ENCODE measurements at places on chromosomes 3 and 15.

GRCh38 chr3:3038201-3038991 is 71.8 kb downstream of the IL5RA start:
- DNase-seq: no peak

DNA sequence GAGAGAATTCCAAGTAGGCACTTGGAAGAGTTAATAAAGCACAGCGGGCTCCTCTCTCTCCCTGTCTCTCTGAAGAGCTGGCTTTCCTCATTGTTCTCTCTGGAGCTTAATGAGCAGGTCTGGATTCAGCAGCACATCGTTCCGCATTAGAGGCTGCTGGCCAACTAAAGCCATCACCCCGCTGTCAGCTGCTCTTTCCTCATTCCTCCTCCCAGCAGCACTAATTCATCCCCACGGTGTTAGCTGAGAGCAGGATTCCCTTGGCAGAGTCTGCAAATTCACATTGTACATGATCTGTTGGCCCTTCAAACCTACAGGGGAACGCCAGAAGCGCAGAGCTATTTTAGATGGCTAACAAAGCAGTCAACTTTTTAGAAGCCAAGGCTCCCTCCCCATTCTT is 44.2 kb downstream of the SGO1 start:
- no peak for DNase-seq

DNA sequence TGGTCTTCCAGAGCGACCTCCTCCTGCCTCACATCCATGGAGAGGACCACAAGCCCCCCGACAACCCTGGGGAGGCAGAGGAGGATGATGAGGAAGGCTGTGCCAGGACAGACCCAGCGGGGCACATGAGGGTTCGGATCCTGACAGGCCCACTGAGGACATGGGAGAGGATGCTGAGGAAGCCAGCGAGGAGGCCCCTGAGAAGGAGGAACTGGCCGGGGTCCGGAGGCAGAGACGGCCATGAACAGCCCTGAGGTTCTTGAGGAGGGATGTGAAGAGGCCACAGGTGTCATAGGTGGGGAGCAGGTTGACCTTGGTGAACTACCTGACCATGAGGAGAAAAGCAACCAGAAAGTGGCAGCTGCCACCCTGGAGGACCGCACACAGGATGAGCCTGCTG is 54.9 kb upstream of the WNT7A start:
- DNase-seq: no peak

GRCh38 chr15:95215017-95215416 is 983.7 kb downstream of the MCTP2 start:
- DNase-seq: no peak

DNA sequence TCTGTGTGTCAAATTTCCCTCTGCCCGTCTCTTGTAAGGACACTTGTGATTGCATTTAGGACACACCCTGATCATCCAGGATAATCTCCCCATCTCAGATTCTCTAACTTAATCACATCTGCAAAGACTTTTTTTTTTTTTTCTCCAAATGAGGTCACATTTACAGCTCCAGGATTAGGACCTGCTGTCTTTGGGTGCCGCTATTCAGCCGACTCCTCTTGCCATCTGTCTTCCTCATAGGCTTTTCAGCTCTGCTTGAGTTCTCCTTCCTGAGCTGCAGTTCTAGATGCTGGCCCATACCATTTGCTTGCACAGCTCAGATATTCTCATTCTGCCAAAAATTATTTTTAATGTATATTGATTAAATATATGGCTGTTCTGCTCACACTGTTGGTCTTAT is 94.3 kb upstream of the TLE3 start:
- no peak for DNase-seq

DNA sequence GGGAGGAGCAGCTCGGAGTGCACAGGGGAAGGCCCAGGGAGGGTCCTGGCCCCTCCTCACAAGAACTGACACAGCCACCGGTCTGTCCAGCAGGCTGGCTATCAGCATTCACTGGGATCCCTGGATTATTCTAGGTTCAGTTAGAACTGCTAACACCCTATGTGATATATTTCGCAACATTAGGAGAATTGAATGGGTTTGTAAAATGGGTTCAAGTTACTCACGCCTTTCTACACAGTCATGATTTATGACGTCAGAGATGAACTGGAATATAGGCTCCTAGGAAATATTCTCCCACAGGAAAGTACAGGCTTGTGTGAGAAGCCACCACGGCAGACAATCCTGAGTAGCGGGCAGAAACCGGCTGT is 969 bp upstream of the BSN start:
- no peak for DNase-seq

GRCh38 chr15:100383302-100384107 is 41.7 kb upstream of the ADAMTS17 start:
- DNase-seq: no peak

- DNase-seq: no peak
Measured at GRCh38 chr3:128337305-128337704, 129.4 kb downstream of the DNAJB8 start.

DNA sequence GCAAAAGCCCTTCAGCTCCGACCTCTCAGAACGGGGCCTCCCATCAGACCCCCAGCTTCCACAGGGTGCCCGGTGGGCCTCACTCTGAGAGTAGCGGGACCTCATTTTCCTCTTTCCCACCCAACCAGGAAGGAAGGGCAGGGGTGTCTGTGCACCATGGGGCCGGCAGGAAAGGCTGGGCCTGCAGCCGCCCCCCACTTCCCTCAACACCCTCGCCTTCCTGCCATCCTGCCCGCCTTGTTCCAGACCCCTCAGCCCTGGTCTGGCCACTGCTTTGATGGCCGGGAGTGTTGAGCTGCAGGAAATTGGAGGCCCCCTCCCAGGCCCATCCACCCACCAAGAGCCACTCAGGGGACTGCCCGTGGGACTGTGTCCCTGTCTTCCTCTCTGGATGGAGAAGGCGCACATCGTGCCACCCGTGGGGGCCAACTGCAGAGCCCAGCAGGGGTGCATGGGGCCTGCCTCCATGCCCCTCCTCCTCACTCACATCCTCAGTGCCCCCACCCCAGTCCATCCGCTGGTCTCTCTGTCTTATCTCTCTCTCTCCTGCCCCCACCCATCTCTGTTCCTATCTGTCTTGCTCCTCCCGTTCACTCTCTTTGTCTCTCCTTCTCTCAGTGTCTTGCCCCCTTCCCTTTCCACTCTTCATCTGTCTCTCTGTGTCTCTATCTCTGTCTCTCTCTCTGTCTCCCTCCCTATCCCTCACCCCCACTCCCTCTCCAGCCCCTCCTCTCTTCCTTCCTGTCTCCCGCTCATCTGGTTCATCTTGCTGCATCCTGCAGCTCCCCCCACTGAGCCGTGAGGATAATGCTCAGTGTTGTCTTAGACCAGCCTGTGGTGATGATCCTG is 1.8 kb upstream of the PLXND1 start:
- no peak for DNase-seq

DNA sequence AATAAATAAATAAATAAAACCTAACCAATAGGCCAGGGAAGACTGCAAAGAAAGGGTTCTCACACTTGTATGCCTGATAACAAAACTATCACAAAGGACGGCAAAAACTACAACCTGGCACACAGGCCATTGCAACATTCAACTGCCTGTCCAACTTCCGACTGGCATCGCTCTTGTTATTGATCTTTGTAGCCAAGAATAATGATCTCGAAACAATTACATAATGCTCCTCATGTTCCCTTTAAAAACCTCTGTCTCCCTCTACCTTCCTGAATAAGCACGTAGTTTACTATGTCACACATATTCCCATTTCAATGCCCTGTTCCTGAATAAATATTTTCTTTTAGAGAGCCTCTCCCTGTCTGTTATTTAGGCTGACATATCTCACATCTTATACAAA is 74.3 kb downstream of the B3GNT5 start:
- no peak for DNase-seq

DNA sequence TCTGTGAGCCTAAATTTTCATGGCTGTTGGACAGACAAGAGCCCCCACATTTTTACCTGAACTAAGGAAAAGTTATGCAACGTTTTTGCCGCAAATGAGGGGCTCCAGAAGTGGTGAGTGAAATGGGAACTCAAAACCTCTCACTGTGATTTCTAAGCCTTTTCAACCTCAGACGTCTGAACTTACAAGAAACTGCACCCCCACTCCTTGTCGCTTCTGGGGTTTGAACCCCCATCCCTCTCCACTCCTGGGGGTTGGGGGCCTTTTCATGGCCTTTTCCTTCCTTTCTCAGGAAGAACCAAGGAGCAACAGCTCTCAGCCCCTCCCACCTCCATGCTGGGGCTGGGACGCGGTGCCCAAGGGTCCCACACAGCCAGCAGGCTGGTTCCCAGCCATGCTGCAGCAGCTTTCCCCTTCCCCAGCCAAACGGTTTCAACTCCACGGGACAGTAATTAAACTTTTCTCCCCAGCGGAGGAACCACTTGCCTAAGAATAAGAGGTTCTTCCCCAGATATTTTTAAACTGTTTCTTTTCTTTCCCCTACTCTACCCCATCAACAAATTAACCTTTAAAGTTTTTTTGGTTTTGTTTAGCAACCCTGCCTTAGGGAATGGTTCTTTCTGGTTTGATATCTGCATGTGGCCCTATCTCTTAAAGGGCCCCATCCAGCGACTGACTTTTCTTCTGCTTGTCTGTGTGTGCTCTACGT is 387.6 kb upstream of the CBLB start:
- no peak for DNase-seq
